ENCODE measurements at places on chromosomes 6 and 20. TPM values are rescaled to one million over a fixed set of nuclear protein-coding genes. Genes with fewer than 3 reads are reported as not detected.

FOXO3 gene
- polyA plus RNA-seq: 11.6 TPM

SIGLEC1 gene
- polyA plus RNA-seq: 6.1 TPM

CD109 gene
- polyA plus RNA-seq: 1.9 TPM

FOXC1 gene
- 2.1 TPM for polyA plus RNA-seq

ZC2HC1B gene
- polyA plus RNA-seq: not detected

CRISP2 gene
- polyA plus RNA-seq: not detected

HLA-DQB1 gene
- 28.9 TPM for polyA plus RNA-seq

GRCh38 chr6:7267466-7268091, 45.4 kb downstream of the SSR1 start:
- no peak for DNase-seq

- no peak for DNase-seq
Observed at GRCh38 chr6:133682506-133683307, 206.2 kb upstream of the TCF21 start.

DNA sequence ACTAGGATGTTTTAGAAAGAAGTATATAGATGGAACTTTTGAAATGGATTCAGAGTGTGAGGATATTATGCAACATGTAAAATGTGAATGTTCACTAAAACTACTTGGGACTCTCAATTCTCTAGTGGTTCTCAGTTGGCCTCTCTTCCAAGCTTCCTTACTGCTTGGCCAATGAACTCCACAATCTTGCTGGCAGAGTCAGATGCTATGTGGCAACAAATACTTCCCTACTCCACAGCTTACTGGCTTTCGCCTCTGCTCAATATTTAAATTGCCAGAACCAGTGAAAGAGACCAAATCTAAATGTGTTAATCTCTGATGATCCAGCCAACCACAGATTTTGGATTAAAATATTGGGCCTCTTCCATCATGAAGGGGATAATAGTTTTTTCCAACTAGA, 138.4 kb downstream of the HTR1B start:
- peak; percentile 17 for DNase-seq

DNA sequence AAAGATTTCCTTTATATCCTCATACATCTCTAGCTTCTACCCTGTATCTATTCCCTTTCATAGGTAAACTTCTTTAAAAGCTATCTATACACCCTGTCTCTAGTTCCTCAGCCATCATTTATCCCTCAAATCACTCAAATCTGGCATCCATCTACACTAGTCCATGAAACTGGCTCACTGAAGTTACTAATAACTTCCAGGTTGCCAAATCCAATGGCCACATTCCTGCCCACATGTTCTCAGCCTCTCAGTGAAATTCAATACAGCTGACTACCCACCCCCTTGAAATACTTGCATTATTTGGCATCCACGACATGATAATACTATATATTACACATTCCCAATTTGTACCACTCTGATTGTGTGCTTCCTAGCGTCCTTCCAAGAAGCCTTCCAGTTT, 8.7 kb downstream of the REPS1 start:
- no peak for DNase-seq

GRCh38 chr6:139355172-139355571, 19.3 kb downstream of the CITED2 start:
- no peak for DNase-seq

- peak; percentile 50 for DNase-seq
Observed at GRCh38 chr6:56475736-56476457, 166.8 kb downstream of the DST start.

DNA sequence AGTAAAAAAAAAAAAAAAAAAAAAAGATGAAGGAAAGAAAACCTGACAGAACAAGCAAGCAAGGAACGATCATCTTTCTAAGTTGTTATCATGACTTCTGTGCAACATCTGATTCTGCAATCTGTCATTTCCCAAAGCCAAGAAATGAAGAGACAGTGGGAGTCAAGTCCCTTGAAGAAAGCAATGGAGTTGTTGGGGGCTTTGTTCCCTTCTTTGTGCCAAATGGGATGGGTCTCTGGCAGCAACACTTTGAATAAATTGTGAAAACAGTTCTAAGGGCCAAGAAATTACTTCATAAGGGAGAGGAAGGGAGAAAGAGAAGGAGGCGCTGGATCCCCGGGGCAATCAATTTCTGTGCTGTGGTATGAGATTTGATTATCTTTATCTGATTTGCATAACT, 33.3 kb upstream of the RSPO3 start:
- DNase-seq: no peak

GRCh38 chr20:59082981-59083380, 40.4 kb upstream of the PRELID3B start:
- DNase-seq: no peak

DNA sequence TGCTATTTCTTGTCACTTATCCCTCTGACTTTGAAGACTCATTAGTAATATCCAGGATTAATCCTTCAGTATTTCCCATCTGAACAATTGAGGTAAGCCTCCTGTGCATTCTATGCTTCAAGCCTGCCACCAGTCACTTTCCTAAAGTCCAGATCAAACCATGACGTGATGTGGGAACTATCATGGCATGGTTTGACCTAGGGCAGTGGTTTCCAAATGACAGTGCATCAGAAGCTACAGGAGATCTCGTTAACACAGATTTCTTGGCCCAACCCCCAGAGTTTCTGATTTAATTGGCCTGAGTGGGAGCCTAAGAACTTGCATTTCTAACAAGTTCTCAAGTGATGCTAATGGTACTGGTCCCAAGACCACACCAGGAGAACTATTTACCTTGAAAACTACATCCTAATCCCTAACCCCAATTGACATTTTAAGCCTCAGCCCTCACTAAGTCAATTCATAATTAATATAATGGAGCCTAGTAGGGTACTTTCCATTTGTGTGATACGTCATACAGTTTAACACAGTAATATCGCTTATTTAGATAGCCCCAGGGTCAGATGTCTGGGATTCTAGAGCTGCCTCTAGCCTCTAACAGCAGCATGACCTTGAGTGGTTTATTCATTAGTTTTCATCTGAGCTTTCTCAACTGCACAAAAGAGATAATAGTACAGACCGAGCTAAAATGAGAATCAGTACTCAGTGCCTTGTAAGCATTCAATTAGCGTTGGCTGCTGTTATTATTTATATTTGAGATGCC, 907.6 kb downstream of the TFAP2A start:
- no peak for DNase-seq

GRCh38 chr6:143139239-143139784, 78.6 kb downstream of the AIG1 start:
- DNase-seq: no peak

Data from heart left ventricle (tissue), 16 donors.